ENCODE measurements at places on chromosomes 2 and 18. TPM values are rescaled to one million over a fixed set of nuclear protein-coding genes. Genes with fewer than 3 reads are reported as not detected.

Gene KLHL14
- total RNA-seq: 1.3 TPM

DNA sequence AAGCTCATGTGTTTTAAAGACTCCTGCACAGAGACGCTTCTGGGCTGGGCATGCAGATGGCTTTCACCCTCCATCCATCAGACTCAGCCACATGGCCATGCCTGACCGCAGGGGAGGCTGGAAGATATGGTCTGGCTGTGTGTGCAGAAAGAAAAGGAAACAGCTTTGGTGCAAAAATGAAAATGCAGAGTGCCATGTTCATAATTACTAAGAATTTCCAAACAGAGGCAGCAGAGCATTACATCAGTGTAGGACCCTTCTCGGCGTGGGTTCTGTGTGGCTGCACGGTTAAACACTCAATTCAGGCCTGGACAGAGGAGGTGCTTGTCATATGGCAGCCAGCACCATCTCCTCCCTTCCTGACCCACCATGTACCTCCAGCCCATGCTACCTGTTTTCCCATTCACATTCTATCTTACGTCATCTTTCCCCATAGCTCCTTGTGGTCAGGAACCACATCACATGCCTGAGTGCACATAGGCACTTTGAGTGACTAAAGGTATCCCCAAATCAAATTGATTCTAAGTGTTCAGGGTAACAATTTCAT is 200.3 kb upstream of the ID2 start:
- H3K4me3 ChIP-seq: no peak overlapping the region
- H3K36me3 ChIP-seq: no peaks in the 10 kb centered on the region
- no peak overlapping the region for H3K27ac ChIP-seq
- H3K27me3 ChIP-seq: peaks cover under 1% of the 10 kb centered on the region
- peaks cover 28% of the 10 kb centered on the region for H3K4me1 ChIP-seq

DNA sequence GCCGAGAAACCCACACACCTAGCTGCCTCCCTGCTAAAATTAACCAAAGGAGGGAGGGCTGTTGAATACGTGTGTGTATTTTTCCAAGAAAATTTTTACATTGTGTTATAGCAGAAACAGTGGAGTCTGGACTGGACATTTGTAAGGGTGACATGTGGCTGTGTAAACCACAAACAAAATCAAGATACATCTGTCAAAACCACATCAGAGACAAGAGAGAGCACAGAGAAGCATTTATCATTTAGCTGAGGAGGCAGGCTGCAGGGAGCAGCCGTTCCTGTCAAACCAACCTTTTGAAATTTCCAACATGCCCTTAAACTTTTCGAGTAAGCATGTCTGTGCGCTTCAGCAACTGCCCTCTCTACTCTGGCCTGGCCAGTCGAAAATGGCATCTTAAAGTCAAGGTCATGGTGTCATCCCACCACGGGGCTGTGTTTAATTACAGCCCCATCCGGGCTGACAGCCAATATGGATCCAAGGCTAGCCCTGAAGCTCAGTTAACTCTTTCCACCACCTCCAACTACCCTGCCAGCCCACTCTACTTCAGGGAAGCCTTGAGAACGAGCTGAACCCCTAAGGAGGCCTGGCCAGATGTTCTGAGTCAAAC is 8.4 kb downstream of the BCL11A start:
- DNase-seq: no peak
- peaks cover 1% of the 10 kb centered on the region for H3K27me3 ChIP-seq
- H3K4me3 ChIP-seq: no peak overlapping the region

GRCh38 chr2:3113122-3113521 is 264.5 kb downstream of the EIPR1 start:
- no peak for DNase-seq
- H3K4me1 ChIP-seq: no peaks in the 10 kb centered on the region
- peaks cover 4% of the 10 kb centered on the region for H3K27me3 ChIP-seq
- H3K4me3 ChIP-seq: no peak overlapping the region
- no peaks in the 10 kb centered on the region for H3K36me3 ChIP-seq

- peak; percentile 57 for DNase-seq
- peaks cover 34% of the 10 kb centered on the region for H3K4me1 ChIP-seq
Measured at GRCh38 chr18:32771871-32772580, 797 bp downstream of the KLHL14 start.

DNA sequence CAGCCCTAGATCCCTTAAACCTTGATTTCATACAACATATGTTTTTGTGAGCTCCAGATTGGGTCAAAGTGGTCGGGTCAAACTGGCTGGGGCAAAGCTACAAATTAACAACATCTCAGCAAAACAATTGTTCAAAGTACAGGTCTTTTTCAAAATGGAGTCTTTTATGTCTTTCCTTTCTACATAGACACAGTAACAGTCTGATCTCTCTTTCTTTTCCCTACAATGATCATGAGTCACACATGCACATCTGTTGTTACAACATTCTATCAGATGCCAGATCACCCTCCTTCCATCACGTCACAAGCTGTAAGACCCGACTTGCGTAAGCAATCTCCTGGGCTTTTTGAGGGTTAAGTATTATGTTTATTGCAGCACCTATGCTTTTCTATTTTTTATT is 55.1 kb downstream of the RHOB start:
- H3K27me3 ChIP-seq: peaks cover 6% of the 10 kb centered on the region
- DNase-seq: no peak
- H3K4me3 ChIP-seq: no peak overlapping the region
- H3K27ac ChIP-seq: no peak overlapping the region

DNA sequence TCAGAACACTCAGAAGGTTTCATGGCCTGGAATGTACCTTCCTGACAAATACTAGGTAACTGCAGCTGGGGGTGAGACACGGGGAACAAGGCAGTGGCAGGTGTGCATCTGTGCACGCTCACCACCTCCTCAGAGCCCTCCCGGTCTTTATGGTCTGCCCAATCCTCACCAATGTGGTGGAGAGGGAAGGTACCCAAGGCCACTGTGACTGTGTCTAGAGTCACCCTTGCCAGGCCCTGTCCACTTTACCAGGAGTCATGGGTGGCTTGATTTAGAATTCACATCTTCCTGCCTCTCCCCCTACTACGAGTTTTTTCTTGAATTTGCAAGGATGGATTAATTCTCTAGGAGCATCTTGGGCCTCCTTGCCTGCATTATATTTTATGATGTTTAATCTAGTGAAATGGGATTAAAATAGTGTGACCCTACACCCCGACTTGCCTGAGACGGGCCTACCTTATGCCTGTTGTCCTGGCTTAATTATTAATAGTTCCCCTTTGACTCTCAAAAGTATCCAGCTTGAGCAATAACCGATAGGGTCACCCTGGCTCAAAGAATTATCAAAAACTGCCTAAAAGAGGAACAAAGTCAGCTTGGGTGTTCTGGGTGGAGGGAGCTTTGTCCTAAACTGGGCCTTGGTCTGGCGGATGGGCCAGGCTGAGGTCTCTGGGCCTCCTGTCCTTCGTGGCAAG is 56.5 kb downstream of the ACAA2 start:
- no peak overlapping the region for H3K27ac ChIP-seq
- H3K4me1 ChIP-seq: peaks cover 12% of the 10 kb centered on the region
- H3K4me3 ChIP-seq: no peak overlapping the region
- no peak for DNase-seq

- no peak overlapping the region for H3K27ac ChIP-seq
- no peak for DNase-seq
- H3K4me1 ChIP-seq: peaks cover 5% of the 10 kb centered on the region
- no peak overlapping the region for H3K4me3 ChIP-seq
Measured at GRCh38 chr2:109217362-109218086, 88.5 kb downstream of the SH3RF3 start.

GRCh38 chr18:75728621-75729020 is 301.1 kb upstream of the SMIM21 start:
- DNase-seq: no peak
- no peak overlapping the region for H3K27ac ChIP-seq
- H3K36me3 ChIP-seq: no peaks in the 10 kb centered on the region

GRCh38 chr18:11147371-11147951 is 1.9 kb downstream of the PIEZO2 start:
- DNase-seq: no peak
- peaks cover 16% of the 10 kb centered on the region for H3K4me1 ChIP-seq
- peaks cover 22% of the 10 kb centered on the region for H3K27me3 ChIP-seq
- peak overlapping the region; percentile 77 for H3K4me3 ChIP-seq

GRCh38 chr18:59927246-59927825 is 27.5 kb downstream of the PMAIP1 start:
- no peaks in the 10 kb centered on the region for H3K27me3 ChIP-seq
- no peak overlapping the region for H3K27ac ChIP-seq
- no peaks in the 10 kb centered on the region for H3K4me1 ChIP-seq
- no peaks in the 10 kb centered on the region for H3K36me3 ChIP-seq
- H3K4me3 ChIP-seq: no peak overlapping the region

Gene GPR45
- total RNA-seq: 0.21 TPM

DNA sequence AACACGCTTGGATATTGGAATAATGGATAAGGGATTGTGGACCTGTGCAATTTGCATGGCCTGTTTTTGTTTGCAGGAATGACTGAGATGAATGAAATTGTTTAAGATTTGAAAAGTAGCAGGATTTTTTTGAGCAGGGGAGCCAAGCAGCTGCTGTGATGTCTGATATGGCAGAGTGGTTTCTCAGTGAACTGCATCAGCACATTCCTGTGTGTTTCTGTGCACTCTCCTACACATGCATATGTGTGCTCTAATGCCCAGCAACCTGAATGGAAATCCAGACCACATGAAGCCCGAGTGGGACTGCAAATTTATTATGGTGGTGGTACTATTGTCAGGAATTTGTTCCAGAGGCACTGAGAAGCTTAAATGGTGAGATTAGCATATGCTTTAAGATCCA is 161.7 kb downstream of the PARD3B start:
- H3K4me3 ChIP-seq: no peak overlapping the region
- no peaks in the 10 kb centered on the region for H3K36me3 ChIP-seq
- no peak overlapping the region for H3K27ac ChIP-seq

- peak overlapping the region; percentile 21 for H3K27ac ChIP-seq
- H3K4me3 ChIP-seq: no peak overlapping the region
- no peak for DNase-seq
- peaks cover 6% of the 10 kb centered on the region for H3K27me3 ChIP-seq
- peaks cover 3% of the 10 kb centered on the region for H3K36me3 ChIP-seq
Measured at GRCh38 chr2:130808482-130809268, 28.0 kb upstream of the ARHGEF4 start.

DNA sequence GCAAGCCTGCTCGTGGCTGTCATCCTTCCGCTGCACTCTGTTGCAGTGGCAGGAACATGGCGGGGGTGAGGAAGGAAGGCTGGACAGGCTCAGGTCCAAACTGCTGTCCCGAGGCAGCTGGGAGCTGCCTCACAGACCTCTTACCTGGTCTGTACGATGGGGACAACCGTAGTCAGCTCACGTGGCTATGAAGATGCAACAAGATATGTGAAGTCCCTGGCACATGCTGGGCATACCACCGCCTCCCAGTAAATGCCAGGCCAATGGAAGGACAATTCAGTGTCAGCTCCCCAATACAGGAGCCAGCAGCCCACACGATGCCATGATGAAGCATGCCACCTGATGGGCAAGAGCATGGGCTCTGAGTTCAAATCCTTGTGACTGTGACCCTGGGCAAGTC is 344.4 kb downstream of the CYRIA start:
- no peak overlapping the region for H3K27ac ChIP-seq
- H3K4me1 ChIP-seq: peaks cover 36% of the 10 kb centered on the region
- H3K27me3 ChIP-seq: peaks cover 11% of the 10 kb centered on the region
- no peak for DNase-seq

Gene CYP27C1
- 6.4 TPM for total RNA-seq

GRCh38 chr2:43228321-43228751 is 1.9 kb upstream of the ZFP36L2 start:
- H3K27me3 ChIP-seq: peaks cover 11% of the 10 kb centered on the region
- no peak for DNase-seq
- H3K36me3 ChIP-seq: peaks cover 10% of the 10 kb centered on the region

Gene EMILIN1
- 2.1 TPM for total RNA-seq

Gene PIEZO2
- 8.4 TPM for total RNA-seq
